ENCODE measurements at places on chromosomes 2 and 18.

DNA sequence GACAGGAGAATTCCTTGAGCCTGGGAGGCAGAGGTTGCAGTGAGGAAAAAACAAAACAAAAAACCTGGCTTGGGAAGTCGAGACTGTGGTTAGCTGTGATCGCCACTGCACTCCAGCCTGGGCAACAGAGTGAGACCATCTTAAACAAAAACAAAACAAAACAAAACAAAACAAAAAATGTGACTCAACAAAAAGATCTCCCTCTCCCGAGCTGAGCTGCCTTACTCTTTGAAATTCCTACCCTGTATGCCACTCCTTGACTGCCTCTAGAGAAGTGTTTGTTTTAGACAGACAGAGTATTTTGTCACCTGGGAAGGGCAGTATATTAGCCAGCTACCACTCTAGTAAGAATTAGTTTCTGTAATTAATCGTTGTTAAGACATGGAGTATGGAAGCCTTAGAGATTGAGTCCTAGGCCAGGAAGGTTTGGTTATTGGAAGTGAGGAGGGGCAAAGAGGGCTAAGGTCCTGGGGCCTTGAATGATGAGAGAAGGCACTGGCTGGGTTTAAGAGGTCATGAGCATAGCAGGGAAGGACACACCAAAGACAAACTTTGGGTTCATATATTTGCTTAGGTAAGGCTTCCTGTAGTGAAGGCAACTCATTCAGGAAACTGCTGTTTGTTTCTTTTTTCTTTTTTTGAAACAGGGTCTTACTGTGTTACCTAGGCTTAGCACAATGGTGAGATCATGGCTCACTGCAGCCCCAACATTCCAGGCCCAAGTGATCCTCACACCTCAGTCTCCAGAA lies 56.0 kb downstream of the HAUS1 start:
- no peak for DNase-seq

DNA sequence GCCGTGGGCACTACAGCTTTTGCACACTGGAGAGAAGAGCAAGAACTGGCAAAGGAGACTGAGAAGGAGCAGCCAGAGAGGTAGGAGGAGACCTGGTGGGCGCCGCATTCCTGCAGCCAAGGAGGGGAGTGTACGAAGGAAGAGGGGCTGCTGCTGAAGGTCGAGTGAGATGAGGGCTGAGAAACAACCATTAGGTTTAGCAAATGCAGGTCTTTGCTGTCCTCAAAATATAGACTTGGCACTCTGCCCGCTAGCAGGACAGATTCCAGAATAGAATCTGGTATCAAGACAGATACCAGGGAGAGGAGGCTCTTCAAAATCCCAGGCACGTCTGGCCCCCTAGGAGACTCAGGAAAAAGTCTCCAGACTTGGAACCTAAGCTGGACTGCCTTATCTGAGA lies 83.0 kb downstream of the TGOLN2 start:
- DNase-seq = no peak

DNA sequence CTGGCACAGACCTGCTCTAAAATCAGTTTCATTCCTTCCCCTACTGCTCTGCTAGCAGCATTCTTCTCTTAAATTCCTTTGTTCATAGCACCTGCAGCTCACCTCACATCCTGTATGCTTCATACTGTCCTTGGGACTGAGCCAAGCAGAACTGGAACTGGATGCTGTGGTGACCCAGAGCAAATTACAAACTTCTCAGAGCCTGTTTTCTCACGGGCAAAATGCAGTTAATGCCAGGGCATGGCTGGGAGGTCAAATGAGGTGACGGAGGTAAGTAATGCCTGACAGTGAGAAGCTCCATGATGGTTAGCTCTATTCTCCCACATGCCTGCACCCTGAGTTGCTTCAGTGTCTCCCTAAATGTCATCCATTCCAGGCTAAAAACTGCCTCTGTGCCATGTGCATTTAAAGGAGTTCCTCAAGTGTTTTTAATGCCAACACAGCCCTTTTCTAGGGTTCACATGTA lies 29.7 kb downstream of the C2orf42 start:
- no peak for DNase-seq

DNA sequence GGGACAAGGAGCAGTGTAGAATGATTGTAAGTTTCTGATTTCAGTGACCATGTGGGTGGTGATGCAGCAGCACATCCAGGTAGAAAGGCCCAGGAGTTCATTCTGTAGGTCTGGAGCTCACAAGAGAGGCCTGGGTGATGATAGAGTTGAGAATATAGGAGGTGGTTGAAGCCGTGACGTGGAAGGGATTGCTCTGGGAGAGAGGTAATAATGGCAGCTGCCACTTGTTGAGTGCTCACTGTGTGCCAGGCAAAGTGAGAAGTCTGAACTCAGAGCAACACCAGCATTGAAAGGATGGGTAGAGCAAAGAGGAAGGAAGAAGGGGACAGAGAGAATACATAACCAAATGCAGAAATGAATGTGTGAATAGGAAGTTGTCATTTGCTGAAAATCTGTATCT lies 3.3 kb downstream of the TTLL4 start:
- no peak for DNase-seq

DNA sequence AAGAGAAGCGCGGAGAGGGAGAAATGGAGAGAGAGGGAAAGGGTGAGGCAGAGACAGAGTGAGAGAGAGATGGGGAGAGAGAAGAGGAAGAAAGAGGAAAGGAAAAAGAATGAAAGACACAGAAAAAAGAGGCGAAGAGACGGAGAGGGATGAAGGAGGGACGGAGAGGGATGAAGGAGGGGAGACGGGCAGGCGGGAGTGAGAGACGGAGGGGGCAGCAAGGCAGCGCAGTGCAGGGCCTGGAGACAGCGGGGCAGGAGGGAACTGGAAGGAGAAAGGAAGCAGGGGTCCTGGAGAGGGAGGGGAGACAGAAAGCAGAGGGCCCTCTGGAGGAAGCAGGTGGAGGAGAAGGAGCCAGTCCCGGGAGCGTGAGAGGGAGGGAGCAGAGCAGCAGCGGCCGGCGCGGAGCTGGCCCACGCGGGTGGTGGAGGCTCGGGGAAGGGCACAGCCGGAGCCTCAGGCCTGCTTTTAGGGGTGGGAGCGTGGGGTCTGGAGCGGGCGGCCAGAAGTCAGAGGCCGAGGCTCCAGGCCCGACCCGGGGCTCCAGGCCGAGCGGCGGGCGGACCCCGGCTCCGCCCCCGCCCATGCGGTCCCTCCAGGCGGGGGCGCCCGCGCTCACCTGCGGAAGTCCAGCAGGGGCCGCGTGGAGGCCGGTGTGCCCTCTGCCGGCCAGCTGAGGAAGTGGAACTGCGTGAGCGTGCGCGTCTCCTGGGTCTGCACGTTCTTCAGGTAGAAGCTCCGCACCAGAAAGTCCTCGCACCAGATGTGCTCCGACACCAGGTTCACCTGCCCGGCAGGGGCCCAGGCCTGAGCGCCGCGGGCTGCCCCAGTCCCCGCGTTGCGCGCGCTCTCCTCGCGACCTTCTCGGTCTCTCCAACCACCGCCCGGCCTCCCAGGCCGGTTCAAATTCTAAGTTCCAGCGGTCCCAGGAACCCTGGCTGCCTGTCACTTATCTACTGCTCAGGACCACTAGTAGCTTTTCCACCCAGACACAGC lies 14.5 kb downstream of the PTPRN start:
- DNase-seq = peak; percentile 82

DNA sequence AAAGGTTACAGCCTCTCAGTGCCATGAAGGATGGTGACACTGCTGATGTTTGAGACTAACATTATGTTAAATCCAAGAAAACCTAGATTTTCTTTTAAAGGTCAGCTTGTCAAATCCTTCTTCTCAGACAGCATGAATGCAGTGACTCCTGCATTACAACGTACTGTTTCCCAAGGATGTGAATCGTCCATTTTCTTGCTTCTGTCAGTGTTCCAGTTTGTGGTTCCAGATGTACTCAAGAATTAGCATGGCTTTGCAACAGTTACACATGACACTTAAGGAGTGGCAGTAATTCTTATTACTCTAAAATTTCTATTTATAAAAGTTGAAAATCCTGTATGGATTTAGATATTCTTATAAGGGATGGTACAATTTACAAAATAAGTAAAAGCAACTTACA lies 1.5 kb upstream of the TTC39C start:
- DNase-seq = no peak

DNA sequence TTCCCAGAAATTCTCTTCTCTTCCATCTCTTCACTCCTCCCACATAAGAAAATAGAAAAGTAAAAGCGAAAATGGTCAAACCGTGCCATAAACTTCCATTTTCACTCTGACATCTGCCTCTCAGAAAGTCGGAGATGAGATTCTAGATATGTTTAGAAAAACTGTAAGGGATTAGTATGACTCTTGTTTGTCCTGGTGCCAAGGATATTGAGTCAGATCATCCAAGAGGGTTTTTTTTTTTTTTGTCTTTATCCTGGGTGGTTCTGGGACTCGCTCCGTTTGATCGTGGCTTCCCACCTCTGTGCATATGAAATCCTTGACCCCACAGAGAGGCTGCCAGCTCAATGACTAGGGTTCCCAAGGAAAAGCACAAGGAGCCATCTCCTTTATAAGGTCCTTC lies 17.3 kb downstream of the EN1 start:
- no peak for DNase-seq

GRCh38 chr18:41713969-41714825 lies 240.8 kb upstream of the PIK3C3 start:
- no peak for DNase-seq

- no peak for DNase-seq
Measured at GRCh38 chr2:105933906-105934305, 189.2 kb downstream of the NCK2 start.

DNA sequence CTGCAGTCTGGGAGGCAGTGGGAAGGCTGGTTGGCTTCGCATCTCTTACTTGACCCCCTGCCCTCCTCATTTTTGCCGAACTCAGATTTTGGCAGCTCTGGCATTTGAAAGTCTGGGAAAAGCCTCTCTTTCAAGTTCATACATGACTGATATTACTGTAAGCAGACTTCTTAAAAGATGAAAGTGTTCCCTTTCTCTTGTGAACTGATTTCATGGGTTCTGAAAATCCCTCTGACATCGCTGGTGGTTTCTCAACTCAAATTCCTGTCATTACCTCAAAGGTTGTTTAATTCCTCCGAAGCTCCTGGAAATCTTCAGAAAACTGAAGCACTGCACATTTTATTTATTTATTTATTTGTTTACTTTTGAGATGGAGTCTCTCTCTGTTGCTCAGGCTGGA lies 16.9 kb upstream of the SLC38A11 start:
- DNase-seq = no peak

- DNase-seq = no peak
Measured at GRCh38 chr2:108870069-108870644, 83.6 kb downstream of the CCDC138 start.
